Omental fat pad (tissue), 4 donors: ENCODE measurements at places on chromosomes 13 and 19. TPM values are rescaled to one million over a fixed set of nuclear protein-coding genes. Genes with fewer than 3 reads are reported as not detected.

The CCDC159 gene
- total RNA-seq = 17.9 TPM

The TNPO2 gene
- total RNA-seq = 95.4 TPM

The NLRP8 gene
- not detected for total RNA-seq

The CYP4F3 gene
- 0.31 TPM for total RNA-seq

The ARRDC5 gene
- total RNA-seq = not detected

The UPF1 gene
- 67.3 TPM for total RNA-seq

The FAM216B gene
- not detected for total RNA-seq

The PTGIR gene
- 9.0 TPM for total RNA-seq

The POU2F2 gene
- total RNA-seq = 1.0 TPM
